Activated CD4-positive, CD25-positive, alpha-beta regulatory T cell treated with anti-CD3 and anti-CD28 coated beads, Interleukin-2, amount 50 U/mL, for 16 hours (primary cell): ENCODE measurements at places on chromosomes 16 and 17.

- DNase-seq: no peak
Measured at GRCh38 chr17:53719229-53719628, 103.5 kb upstream of the KIF2B start.

DNA sequence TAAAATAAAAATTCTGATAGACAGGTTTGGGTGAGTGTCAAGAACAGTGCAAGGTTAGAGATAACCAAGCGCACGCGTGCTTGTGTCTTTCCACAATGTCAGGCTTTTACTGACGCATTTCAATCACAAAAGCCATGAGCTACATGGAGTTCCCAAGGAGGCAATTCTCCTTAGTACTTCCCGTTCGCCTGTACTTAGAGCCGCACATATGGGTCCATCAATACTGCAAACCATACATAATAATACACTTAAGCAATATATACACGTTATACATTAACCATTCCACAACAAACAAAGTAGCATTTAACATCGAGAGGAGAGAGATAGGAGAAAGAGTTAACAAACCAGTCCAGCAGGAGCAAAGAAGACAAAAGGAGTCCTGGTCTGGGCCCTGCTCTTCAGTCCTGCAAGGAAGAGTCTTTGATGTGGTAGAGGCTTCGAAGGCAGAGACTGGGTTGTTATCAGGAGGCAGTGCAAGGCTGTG is 11.9 kb upstream of the GPRC5C start:
- DNase-seq: no peak

DNA sequence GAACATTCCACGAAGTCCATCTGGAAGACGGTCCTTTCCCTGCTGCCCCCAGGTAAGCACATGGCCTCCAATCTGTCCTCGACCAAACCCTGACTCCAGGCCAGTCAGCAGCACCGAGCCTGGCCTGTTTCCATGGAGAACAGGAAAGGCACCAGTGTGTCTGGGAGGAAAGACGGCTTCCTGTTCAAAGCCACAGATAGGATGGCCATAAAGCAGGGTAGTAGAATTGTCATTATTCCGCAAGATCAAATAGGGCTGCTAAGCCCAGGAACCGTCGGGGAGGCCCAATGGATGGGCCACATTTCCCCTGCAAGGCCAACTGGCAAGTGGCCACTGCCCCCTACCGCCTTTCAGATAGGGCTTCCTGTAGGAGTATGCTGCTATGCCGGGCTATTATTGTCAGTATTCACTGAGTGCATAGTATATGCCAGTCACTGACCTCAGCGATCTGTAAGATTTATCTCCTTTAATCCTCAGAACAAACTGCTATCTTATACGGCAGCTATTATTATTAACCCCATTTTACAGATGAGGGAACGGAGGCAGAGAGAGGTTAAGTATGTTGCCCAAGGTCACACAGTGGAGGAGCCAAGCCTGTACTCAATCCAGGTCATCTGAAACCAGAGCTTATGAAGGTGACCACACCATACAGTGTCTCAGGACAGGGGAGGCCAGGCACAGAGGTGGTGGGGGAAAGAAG is 23.0 kb upstream of the PLCG2 start:
- no peak for DNase-seq

DNA sequence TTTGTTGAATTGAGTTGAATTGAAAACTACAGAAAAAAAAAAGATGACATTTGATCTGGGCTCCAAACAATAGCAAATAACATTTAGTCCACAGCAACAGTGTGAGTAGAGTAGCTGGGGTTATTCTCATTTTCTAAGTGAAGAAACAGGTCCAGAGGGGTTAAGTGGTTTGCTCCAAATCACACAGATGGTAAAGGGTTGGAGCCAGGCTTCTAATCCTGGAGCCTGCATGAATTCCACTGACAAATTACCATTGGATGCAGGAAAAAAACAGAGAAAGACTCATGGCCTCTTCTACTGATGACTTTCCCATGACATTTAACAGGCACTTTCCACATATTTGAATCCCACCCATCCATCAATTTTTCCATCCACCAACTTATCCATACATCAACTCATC is 182.4 kb downstream of the HS3ST4 start:
- no peak for DNase-seq

DNA sequence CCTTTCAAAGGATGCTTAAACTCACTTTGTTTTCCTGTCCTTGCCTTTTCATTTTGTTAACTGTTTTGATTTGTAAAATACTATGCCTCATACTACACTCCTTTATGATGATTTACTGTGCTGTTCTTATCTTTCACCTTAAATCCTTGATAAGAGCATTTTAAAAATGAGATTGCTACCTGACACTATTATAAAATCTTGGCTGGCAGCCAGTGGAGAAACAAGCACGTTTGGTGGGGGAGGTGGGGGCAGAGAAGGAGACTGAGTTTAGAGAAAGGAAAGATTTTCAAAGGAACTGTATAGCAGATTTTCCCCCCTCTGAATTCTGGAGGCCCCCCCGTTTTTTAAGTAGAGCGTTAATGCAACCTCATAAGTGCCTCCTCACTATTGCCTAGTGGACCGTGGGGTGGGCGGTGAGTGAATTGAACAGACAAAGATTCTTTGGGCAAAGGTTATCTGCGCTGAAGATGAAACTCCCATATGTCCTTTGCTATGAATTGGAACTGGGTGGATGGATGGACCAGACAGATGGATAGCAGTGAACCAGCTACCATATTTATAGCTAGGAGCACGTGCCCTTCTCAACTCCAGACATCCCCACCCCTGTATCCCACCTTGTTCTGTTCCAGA is 200.2 kb downstream of the CCDC182 start:
- no peak for DNase-seq

DNA sequence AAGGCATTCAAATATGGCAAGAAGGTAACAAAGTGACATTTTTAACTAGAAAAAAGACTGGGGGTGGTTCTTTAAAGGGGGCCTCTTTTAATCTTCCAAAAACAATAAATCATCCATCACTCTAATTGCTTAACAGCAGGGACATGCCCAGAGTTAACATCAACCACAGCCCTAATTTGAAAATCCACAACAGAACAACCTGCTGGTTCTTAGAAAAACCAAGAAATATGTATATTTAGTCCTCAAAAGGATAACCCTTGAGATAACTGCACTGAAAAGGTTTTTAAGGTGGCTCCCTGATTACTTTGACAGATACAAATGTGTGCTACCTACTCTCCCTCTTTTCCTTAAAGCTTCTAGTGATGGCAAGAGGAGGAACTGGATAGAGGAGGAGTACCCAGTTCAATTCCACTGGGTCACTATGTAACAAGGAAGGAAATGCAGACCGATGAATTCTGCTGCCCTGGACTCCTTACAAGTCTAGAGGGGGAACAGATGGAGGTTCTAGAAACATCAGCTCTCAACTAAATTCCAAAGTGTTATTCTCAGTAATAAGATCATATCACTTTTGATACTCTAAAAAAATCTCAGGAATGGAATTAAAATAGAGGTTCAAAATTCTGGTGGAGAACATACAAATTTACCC is 54.3 kb downstream of the N4BP1 start:
- DNase-seq: no peak

GRCh38 chr17:1830288-1830687 is 483 bp downstream of the RPA1 start:
- no peak for DNase-seq

DNA sequence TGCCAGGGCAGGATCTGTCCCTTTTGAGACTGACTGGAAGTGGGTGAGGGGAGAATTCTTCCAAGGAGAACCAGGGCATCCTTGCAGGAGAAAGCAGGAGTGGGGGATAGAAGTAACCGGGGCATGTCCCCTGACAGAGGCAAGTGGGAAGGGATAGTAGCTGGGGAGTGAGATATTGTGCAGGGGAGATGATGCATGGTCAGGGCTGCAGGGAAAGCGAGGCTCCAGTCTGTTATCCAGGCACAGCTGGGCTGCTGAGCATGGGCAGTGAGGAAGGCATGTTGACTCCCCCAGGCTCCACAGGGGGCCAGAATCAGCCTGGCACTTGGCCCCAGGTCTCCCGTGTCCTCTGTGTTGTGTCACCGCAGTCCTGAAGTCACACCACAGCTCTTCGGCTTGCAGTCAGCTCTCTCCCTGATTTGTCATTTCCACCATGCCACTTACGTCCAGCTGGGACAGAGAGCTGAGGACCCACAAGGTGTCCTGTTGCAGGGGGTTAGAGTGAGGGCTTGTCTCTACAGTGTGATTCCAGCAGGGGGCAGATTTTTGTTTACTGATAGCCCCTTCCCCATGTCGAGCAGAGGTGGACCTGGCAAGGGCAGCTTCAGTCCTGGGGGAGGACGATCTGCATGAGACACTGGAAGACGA is 40.9 kb downstream of the B9D1 start:
- DNase-seq: no peak

GRCh38 chr16:83963277-83964119 is 4.5 kb upstream of the NECAB2 start:
- no peak for DNase-seq

DNA sequence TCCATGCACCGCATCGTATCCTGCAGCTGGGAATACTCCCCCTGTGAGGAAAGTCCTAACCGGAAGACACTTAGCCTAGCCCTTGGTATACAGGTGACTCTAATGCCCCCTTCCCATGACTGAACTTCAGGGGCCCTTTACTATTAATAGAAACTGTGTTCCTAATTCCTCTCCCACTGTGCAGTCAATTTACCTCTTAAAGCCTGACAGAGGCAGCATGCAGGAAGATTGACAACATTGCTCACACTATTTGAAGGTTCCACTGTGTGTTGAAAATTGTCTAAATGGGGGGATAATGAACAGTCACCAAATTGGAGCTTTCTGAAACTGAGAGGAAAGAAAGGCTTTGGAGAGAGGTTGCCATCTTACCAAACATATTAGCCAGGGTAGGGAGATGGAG is 222.6 kb downstream of the SHISA9 start:
- no peak for DNase-seq

DNA sequence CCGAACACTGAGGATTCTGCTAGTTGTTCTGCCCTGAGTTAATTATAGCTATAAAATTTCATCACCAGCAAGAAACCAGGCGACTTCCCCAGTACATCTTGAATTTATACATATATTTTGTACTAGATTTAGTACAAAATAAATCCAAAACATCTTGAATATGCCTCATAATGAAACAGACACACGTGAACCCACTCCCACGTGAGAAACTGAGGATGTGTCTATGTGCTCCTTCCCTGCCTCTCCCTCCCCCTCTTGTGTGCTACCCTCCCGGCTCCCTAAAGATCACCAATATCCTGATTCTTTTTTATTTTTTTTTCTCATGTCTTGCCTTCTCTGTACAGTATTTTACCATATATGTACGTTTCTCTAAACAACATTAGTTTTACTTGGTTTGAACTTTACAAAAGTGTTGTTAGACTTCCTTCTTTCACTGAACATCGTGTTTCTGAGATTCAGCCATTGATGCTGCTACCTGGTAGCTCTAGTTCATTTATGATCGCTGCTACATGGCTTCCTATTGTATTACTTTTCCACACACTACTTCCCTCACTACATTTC is 1.1 kb upstream of the LCMT1 start:
- no peak for DNase-seq

DNA sequence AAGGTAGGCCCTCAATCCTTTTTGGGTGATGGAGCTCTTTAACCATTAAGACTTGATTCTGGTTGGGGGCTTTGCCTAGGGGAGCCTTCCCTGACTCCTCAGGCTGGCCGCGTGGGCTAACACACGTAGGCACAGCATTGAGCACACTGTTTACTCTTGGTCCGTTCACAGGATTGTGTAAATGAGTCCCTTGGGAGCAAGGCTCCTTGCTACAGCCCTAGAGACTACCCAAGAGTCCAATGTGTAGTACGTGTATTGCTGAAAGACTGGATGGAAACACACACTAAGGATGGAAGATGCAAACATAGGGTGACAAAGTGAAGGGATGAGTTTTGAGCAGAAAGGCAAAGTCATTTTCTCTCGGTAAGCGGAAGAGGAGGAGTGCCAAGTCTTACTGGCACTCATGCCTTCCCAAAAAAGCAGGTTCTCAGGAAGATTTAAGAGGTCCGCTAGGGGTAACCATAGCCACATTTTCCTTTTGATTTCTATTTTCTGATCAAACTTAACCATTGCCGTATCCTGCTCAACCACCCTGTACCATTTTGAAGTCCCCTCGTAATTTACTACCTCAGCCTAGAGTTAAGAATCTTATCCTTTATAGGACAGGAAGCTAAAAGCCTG is 911 bp upstream of the ITGA2B start:
- no peak for DNase-seq

DNA sequence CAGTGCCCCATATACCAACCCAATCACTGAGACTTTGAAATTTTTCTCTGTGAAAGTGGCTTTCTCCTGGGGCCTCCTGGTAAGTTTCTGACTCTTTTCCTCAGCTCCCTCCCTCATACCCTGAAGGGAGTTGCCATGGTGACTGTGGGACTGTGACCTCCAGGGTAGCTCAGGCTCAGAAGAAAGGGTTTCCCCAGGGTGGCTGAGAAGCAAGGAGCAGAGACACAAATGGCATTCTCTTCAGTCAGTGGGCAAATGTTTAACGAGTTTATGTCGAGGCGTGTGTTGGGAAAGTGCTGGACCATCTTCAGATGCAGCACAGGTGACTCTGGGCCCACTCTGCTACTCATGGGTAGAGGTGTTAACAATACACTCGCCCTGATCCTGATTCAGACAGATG is 46.8 kb downstream of the MRPS23 start:
- no peak for DNase-seq

DNA sequence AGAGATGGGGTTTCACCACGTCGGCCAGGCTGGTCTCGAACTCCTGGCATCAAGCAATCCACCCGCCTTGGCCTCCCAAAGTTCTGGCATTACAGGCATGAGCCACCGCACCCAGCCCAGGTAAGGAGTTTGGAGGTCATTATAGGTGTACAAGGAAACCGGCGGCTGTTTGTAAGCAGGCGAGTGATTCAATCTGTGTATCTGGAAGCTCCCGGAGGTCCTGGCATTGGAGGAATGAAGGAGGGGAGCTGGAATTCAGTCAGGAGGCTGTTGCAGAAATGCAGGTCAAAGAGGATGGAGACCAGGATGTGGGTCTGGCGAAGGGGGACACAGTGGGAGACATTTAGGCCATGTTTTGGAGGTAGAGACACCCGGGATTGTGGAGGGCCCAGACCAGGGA is 18.8 kb downstream of the CDC42EP4 start:
- DNase-seq: no peak

DNA sequence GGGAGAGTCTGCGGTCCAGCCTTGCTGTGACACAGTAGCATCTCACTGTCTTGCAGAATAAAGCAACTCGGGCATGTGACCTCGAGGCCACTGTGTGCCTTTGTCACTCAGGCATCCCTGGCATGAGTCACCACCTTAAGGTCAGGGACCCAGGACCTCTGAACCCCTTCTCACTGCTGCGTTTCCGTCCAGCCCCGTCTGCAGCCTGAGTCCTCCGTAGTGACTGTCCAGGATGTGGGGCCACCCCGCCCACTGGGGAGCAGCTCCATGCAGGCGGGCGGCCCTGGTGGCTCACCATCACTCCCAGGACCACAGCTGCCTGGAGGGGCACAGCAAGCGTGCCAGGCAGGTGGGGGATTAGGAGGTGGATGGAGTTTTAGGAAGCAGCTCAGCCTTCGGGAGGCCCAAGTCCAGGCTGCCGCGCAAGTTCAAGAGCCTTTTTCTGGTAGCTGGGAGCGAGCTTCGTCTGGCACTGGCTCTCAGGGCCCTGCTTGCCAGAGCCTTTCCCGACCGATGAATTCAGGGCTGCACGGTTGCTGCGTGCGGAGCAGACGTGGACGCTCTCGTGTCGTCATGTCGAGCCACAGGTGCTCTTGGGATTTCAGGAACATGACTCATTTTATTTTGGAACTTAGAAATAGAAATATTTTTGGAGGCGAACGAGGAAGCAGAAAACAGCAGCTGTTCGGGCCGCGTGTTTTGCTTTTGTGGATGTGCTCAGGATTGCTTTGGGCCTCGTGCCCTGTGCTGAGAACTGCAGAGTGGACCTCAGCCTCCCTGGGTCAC is 16.8 kb downstream of the KCTD5 start:
- DNase-seq: no peak
